H7 (cell line): ENCODE measurements at places on chromosomes 1 and 21.

DNA sequence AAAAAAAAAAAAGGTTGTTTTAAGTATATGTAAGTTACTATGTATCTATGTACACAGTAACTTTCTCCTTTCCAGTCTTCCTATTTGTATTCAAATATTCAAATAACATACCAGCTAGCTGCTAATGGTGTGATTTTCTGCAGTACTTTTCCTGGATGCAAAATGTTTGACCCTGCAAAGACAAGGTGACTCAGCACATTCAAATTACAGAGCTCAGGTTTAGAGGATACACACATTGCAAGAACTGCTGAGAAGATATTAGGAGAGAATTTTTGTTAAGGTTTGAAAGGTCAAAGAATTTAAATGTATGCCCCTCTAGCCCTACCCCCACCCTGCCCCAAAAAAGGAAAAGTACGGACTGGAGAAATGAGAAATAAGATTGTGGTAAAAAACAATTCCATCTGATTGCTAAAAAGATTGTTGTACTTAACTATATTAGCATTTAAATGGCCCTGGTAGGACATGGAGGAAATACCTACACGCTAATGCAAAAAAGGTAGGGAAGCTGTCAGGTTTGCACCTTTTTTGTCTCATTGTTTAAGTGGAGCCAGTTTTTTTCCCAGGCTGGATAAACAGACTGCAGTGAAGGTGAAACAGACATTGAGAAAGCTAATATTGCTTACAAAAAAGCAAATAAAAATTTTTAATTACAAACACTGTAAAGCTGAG, 45.6 kb downstream of the ZNF281 start:
- peak; percentile 37 for DNase-seq

- peak; percentile 79 for DNase-seq
Measured at GRCh38 chr1:36175137-36176095, 19.5 kb downstream of the MAP7D1 start.

- no peak for DNase-seq
Measured at GRCh38 chr21:27595716-27596115, 628.8 kb upstream of the ADAMTS5 start.

- DNase-seq, result no peak
Measured at GRCh38 chr1:12677565-12677964, 33.7 kb downstream of the AADACL4 start.

- DNase-seq, result peak; percentile 24
Measured at GRCh38 chr1:3779912-3780416, 7.4 kb downstream of the SMIM1 start.

GRCh38 chr1:227890451-227891222, 57.1 kb downstream of the WNT9A start:
- peak; percentile 37 for DNase-seq

- DNase-seq, result no peak
Measured at GRCh38 chr1:202569393-202570322, 140.6 kb downstream of the SYT2 start.

DNA sequence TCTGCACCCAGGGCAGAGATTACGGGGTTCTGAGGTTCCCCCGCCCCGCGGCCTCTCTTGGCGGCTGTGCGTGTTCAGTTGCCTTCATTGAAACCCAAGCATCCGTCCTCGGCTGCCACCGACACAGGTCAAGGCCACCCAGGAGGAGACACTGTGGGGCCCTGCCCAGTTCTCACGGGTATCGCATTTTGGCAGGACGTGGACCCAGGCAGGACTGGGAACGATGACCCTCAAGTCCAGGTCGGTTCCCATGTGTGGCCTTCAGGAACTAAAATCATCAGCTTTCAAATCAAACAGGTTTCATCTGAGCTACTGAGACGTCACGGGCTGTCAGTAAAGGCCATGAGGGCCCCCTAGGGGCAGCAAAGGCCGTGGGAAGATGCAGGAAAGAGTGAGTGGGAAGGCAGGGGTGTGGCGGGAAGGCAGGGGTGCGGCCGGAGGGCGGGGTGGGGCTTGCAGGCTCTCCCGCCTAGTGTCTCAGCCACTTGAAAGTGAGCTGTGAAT, 7.0 kb upstream of the C1orf174 start:
- DNase-seq, result peak; percentile 85

DNA sequence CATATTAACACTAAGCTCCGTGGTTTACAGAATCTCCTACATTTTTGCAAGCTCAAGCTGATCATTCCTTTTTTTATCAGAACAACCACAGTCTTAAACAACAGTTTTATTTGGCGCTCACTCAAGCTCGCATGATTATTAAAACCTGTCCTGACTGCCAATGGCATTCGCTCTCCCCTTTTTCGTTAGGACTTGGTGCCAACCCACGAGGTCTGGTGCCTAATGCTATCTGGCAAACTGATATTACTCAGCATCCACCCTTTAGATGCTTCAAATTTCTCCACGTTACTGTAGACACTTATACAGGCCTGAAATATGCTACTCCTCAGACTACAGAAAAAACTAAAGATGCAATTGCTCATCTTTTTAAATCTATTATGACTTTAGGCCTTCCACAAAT, 23.0 kb upstream of the ITLN1 start:
- no peak for DNase-seq

GRCh38 chr1:201254625-201255478, 28.5 kb upstream of the PKP1 start:
- DNase-seq, result peak; percentile 98

GRCh38 chr1:113975211-113975895, 3.9 kb upstream of the OLFML3 start:
- DNase-seq, result no peak

GRCh38 chr1:53412285-53413174, 46.7 kb upstream of the DMRTB1 start:
- DNase-seq, result no peak

DNA sequence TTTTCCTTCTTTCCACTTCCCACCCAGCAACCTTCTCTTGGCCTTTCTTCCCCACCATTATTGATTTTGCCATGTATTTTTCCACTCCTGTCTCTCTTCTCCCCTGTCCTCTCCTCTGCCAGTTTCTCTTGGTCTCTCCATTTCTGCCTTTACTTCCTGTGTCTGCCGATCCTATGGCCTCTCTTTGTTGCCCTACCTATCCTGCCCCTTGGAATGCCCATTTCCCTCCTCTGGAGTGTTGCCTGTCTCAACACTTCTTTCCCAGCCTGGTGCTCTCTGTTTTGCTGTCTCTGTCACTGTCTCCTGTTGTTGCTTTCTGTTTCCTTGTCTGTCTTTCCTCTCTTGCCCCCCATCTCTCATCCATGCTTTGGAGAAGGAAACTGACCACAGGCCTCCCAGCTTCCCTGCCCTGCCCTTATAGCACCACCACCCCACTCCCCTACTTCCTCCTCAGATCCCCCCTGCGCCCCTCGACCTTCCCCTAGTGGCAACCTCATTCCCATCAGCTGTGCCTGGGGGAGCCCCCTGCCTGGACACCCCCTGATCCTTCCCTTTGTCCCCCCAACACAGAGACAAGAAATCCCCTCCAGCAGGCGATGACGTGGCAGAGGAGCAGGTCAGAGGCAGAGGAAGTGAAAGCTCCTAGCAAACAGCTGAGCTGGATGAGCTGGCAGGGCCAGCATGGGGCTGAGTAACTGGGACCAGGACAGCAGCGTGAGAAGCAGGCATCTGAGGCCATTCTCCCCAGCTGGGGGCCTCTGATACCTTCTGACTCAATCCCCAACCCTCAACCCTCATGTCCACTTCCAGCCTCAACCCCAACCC, 6.6 kb upstream of the ETV3L start:
- DNase-seq, result no peak

GRCh38 chr1:108533351-108534083, 26.4 kb upstream of the EEIG2 start:
- peak; percentile 13 for DNase-seq
